NCI-H2171 treated with DMSO at 0.1 percent for 48 hours (cell line): ENCODE measurements at places on chromosomes 2 and 18.

DNA sequence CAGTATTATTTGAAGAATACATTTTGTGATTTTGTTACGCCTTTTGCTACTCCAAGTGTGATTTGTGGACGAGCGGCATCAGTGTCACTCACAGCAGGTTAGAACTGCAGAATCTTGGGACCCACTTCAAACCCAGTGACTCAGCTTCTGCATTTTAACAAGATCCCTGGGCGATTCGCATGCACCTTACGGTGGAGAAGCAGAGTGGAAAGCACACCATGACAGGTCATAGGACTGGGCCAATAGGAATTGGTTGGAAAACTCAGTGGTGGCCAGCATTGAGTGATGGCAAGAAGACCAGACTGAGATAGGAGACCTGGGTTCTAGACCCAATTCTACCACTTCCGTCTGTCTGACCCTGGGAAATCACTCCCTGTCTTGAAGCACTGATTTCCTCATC, 26.3 kb downstream of the CTLA4 start:
- DNase-seq, result no peak

DNA sequence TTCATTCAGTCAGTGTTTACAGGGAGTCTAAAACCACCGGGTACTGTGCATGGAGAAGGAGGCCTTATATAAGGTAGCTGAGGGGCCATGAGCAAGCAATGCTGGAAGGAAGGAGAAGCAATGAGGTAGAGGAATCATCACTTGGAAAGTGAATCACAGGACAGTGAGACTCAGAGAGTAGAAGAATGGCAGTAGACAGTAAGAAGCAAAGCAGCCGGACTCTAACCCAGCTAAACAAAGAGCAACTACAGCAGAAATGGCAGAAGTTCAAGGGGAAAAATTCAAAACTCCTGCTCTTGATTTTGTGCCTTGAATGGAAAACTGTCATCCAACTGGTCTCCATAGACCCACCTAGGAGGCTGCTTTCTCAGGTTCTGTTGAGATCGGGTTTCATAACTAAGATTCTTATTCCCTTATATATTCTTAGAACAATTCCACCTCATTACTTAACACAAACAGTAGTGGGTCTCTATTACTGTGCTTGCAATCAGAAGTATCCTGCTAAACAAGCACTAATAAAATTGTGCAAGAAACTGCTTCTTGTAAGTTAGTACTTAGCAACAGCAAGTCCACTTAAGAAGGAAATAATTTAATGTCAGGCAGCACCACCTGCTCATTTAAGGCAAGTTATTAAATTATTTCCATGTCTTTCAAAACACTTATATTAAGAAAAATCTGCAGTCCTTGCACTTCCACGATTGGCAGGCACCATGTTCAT, 68.0 kb downstream of the RBMS1 start:
- DNase-seq, result no peak

DNA sequence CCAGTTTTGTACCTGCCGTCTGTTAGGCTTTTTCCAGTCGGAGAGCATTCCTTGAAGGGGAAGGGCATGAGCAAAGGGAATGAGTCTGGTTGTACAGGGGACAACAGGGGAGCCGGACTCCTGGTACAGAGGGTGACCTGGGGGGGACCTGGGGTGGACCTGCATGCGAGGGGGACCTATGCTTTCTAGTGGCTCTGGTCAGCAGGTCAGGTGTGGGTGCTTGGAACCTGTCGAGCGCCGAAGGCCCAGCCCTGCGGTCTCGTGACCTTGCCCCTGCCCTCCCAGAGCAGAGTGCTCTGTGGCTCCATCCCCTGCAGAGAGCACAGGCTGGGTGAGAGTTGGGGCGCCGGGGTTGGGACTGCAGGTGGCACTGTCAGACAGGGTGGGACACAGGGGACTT, 96.7 kb upstream of the ASAP2 start:
- DNase-seq, result no peak

DNA sequence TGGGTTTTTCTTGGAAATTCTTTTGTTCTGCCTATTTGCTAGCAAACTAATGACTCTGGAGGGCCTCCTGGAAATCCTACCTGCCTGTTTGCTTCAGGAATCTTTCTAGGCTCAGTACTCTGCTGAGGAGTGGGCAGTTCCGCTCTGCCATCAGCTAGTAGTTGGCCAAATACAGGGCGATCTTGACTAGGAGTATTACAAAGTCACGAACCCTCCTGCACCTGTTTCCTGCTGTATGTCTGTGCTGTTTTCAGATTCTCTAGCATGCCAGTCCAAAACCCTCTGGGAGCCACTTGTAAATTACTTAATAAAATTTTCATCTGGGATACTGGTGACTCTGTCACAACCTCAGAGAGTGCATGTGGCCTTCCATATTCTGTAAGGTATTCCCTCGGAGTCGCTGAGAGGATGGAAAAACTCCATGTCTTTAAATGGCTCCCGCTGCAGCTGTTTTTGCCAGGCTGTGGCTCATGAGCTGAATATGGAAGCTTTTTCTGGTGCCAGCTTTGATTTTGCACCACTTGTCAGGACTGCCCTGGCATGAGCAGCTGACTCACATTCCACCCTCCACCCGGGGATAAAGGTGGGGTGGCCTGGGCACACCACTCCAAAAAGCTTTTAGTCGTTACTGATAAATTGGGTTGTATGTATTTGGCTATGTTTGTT, 123.0 kb downstream of the RTN4 start:
- DNase-seq, result no peak

GRCh38 chr18:64882896-64883295, 734.0 kb upstream of the LINC00305 start:
- DNase-seq, result no peak

DNA sequence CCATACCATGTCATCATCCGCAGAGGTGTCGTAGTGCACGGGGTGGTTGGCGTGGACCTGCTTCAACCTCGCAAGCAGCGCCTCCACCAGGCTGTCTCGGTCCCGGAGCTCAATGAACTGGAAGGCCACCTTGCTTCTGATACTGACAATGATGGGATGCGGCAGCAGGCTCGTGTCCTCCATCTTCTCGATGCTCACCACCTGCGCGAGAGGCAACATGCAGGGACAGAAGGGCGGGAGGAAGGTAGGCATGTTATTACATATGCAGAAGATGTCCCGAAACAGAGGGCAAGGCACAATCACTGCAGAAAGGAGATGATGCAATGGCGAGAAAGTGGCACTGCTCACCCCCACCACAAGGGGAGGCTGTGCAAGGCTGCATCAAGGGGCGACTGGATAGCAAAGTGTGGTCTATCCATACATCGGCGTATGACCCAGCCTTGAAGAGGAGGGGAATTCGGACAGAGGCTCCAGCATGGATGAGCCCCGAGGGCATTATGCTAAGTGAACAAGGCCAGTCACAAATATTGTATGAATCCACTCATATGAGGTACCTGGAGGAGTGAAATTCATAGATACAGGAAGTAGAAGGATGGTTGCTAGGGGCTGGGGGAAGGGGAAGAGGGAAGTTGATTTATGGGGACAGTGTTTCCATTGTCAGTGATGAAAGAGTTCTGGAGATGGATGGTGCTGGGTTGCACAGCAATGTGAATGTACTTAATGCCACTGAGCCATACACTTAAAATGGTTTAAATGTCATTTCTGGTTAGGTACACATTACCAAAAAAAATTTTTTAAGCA, 36.6 kb downstream of the RPL31 start:
- DNase-seq, result no peak

DNA sequence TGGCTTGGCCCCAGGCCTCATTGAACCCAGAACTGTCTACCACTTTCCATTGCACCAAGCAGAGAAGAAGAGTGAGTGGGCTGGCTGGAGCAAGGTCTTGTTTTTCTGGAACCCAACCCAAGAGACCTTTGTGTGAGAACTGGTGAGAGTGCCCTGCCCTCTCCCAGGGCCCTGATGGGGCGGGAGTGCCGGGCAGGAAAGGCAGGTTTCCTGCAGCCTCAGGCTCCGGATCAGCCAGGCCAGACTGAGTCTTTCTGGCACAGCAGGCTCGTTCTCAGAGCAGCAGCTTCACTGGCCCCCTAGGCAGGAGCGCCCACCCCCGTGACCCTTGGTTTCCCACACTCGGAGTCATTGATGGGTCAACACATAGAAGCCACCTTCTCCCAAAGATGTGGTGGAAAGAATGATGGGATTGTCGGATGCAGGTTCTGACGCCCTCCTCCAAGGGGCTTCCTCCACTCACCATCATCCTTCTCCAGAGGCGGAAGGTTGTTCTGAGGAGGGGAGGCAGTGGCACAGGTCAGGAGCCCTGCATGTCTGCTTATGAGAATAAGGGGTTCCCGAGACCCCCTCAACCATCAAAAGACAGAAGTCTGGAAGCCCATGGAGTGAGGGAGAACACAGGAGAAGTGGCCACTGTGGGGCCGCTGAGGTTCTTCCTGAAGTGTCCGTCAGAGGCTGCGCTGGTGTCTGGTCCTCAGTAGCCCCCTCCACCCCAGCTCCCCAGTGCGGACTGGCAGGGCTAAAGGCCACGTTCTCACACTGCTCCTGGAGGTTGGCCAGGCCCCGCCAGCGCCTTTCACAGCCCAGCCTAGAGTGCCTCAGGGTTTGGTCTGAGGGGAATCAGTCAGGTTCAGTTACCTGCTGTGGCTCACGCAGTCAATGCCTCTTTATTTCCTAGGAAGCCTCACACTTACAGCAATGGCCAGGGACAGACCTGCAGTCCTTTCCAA, 62.8 kb upstream of the LAPTM4A start:
- no peak for DNase-seq

- no peak for DNase-seq
Observed at GRCh38 chr2:37898448-37898847, 26.6 kb upstream of the RMDN2 start.

GRCh38 chr18:75475228-75475627, 47.7 kb upstream of the SMIM21 start:
- DNase-seq, result no peak

- DNase-seq, result no peak
Observed at GRCh38 chr2:8138923-8139667, 542.8 kb upstream of the ID2 start.

- no peak for DNase-seq
Observed at GRCh38 chr2:96512341-96512740, 7.2 kb upstream of the NEURL3 start.

- no peak for DNase-seq
Observed at GRCh38 chr2:215997219-215997618, 16.1 kb downstream of the MREG start.

- DNase-seq, result no peak
Observed at GRCh38 chr2:30566631-30567030, 119.6 kb downstream of the LCLAT1 start.

- DNase-seq, result no peak
Observed at GRCh38 chr18:74617486-74617885, 19.8 kb downstream of the ZNF407 start.
